ENCODE measurements at places on chromosomes 5 and 9. TPM values are rescaled to one million over a fixed set of nuclear protein-coding genes. Genes with fewer than 3 reads are reported as not detected.

The RALGPS1 gene
- 7.6 TPM for total RNA-seq

The BHMT gene
- total RNA-seq: 0.44 TPM

- no peak for DNase-seq
These were observed 115.7 kb downstream of the MAN2A1 start for GRCh38 chr5:109805472-109805871.

- DNase-seq: no peak
These were observed 810.3 kb downstream of the BRINP1 start for GRCh38 chr9:118558891-118559290.

Measured in HCT116 (cell line).